NCI-H2029 (cell line): ENCODE measurements at places on chromosomes 11 and 22.

- DNase-seq = no peak
Measured at GRCh38 chr11:2265854-2266585, 4.4 kb downstream of the ASCL2 start.

- no peak for DNase-seq
Measured at GRCh38 chr11:75090671-75091177, 6.0 kb downstream of the OR2AT4 start.

DNA sequence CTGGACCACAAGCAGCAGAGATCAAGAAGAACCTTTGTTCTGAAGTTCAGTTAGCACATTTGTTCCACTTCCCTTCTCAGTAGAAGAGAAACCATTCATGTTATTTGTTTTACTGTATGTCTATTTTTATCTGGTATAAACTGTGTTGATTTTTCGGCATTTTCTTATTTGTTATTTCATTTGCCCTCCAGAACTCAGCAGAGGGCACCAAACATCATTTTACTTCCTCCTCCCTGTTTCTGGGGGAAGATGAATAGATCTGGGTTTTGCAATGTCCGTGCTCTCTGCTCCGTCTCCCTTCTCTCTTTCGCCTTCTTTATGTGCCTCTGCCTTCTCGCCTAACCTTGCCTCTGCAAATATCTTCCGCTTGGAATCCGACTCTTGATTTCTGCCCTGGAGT, 366.9 kb downstream of the NTM start:
- no peak for DNase-seq

- no peak for DNase-seq
Measured at GRCh38 chr11:76653674-76654284, 16.8 kb downstream of the LRRC32 start.

DNA sequence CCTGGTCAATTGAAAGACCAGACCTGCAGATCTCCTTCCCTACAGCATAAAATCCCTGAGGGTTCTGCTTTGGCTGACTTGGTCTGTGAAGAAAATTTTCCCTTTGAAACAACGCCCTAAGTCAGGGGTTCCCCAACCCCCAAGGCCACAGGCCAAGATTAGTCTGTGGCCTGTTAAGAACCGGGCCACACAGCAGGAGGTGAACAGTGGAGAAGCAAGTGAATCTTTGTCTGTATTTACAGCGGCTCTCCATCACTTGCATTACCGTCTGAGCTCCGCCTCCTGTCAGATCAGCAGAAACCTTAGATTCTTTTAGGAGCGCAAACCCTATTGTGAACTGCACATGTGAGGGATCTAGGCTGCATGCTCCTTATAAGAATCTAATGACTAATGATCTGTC, 38.2 kb downstream of the CCDC83 start:
- DNase-seq = no peak

- no peak for DNase-seq
Measured at GRCh38 chr11:83019888-83020579, 51.7 kb downstream of the RAB30 start.

- DNase-seq = no peak
Measured at GRCh38 chr11:21774212-21774611, 418.7 kb upstream of the ANO5 start.

DNA sequence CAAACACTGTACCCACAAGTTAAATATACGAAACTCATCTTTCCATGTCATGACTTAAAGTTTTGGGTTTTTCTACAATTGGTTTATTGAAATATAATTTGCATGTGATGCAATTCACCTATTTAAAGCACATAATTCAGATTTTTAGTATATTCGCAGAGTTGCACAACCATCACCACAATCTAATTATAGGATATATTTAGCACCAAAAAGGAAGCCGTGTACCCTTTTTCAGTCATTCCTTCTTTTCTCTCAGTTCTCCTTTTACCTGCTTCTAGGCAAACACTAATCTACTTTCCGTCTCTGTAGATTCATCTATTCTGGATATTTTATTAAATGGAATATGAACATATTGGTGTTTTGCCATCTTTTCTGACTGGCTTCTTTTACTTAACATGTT, 1458.1 kb upstream of the TENM4 start:
- DNase-seq = no peak

DNA sequence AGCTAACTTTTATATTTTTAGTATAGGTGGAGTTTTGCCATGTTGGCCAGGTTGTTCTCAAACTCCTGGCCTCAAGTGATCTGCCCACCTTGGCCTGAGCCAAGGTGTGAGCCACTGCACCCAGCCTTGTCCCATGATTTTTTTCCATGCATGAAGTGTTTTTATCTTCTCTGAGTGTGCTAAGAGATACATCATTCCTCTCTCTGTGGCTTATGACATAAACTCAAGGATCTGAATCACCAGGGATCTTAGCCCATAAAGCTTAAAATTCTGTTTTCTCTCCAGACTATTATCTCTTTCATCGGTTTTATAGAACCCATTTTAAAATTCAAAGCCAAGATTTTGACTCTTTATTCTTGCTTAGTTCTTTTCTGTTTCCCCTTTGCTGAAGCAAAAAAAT, 48.4 kb upstream of the C11orf58 start:
- DNase-seq = no peak

DNA sequence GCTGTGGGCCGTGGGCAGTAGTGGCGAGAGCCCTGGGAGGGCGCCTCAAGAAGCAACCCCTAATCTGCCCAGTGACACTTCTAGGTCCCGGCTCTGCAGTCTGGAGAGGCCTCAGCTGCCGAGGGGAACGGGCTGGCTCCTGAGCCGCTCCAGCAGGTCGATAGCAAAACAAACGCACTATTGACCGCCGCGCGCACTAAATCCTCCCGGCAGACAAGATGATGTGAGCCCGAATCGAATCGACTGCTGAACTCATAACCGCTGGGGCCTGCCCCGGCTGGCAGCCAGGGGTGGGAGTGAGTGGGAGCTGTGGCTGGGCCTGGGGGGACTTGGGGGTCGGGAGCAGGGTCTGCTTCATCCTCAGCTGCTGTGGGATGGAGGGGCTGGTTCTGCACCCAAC, 36.1 kb downstream of the FLRT1 start:
- no peak for DNase-seq

DNA sequence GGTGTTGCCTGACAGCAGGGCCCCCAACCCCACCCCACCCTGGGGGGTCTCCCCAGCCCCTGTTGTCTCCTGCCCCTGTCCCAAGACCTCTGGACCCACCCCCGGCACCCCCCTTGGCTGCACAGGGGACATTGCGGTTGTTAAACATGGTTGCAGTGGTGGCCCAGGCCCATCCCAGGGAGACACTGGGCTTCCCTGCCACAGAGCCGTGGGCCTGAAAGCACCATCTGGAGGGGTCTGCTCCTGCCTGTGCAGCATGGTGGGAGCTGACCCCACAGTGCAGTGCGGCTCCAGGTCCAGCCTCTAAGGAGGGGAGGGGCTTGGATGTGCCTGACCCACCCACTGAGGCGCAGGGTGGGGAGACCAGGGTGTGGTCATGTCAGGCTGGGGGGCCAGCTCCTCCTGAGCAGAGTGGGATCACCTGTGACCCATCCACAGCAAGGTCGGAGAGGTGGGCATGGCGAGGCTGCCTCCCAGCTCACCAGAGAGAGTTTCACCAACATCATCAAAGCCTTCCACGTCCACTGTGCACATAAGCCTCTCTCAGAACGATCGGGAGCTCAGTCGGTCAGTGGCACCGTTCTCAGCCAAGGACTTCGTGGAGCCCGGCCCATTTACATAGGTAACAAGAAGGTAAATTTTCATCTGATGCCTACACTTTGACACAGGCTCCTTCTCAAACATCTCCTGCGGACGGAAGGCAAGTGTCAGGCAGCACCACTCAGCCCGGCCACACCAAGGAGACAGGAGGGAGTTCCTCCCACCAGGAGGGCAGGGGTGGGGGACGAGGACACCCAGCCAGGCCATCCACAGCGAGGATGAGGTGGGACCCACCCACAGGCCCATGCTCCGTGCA, 201.1 kb downstream of the BRD1 start:
- no peak for DNase-seq
